ENCODE measurements at places on chromosomes 4 and X. TPM values are rescaled to one million over a fixed set of nuclear protein-coding genes. Genes with fewer than 3 reads are reported as not detected.

Gene MAGED4
- total RNA-seq = not detected

Gene MRFAP1
- 313 TPM for total RNA-seq

Gene DUSP9
- total RNA-seq = 14.2 TPM

Gene SPANXN4
- total RNA-seq = not detected

Gene IL2RG
- total RNA-seq = 0.64 TPM

Gene AWAT2
- not detected for total RNA-seq

Gene NPNT
- total RNA-seq = 15.8 TPM

Gene NAA11
- total RNA-seq = not detected

Gene EDNRA
- total RNA-seq = 2.0 TPM

Gene TMSB15A
- 17.0 TPM for total RNA-seq

Gene DCLK2
- 2.7 TPM for total RNA-seq

Gene TRIML2
- 6.3 TPM for total RNA-seq

Gene KLKB1
- total RNA-seq = 0.10 TPM
